ENCODE measurements at places on chromosomes 11 and 22.
A peak's percentile ranks its signal among the peaks of the same experiment; 100 is the strongest.

GRCh38 chr11:20762980-20763379 lies 93.6 kb downstream of the NELL1 start:
- DNase-seq, result no peak

DNA sequence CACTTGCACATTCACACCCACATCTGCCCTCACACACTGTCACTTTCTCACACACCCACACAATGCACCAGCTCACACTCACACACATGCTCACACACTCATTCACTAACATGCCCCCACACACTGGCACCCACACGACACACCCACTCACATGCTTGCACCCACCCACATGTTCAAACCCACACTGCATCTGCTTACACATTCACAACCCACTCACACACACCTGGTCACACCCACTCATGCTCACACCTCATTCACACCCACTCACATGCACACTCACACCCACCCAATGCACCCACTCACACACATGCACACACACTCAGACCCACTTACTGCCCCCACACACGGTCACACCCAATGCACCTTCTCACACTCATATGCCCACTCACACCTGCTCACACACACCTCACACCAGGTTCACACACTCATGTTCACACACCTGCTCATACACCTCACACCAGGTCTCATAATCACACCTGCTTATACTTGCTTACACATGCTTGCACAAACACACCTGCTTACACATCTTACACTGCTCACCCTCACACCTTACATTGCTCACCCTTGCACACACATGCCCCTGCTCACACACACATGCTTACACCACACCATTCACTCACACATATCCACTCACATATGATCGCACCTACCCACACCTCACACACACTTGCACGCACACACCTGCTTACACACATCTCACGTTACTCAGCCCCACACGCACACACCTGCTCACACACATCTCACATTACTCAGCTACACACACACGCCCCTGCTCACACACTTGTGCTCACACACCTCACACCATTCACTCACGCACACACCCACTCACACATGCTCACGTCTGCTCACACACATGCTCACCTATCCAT lies 3.9 kb upstream of the MYBPC3 start:
- no peak for DNase-seq

GRCh38 chr11:19978668-19979518 lies 181.4 kb downstream of the DBX1 start:
- DNase-seq, result no peak

DNA sequence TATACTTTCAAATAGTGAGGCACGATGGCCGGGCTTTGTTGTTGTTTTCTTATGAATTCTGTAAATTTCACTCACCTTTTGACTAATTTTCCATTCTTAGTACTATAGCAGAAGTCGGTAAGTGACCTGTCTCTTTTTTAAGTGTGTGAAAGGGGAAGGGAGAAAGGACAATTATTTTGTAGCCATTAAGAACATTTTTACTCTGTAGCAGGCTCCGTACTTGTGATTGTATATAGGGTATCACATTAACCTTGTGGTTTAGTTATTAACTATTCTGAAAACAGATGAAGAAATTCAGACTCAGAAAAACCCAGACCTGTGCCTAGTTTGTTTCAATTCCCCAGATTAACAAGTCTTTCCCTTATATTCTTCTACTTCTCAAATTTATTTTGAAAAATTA lies 78.7 kb downstream of the CASP12 start:
- no peak for DNase-seq

- no peak for DNase-seq
Observed at GRCh38 chr11:96482193-96482592, 92.4 kb downstream of the JRKL start.

DNA sequence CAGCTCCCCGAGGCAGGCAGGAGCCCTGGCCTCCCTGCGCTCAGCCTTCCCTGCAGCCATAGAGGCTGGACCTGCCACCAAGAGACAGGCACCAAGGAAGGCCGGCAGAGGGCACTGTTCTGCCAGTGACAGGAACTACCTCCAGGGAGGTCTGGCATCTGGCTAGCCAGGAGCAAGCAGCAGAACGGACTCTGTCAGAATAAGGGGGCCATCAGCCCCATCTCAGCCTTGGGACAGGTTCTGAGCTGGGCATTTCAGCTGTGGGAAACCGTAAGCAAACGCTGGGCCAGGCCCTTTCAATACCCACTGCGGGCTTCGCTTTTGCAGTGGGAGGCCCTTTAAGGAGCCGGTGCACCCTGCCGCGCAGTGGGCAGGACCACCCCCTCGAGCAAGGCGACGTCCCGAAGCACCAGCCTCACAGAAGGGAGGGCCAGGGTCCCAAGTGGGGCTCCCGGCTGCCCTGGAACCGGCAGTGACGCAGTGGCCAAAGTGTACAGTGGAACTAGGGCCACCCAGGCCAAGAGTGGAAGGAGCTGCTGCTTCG lies 18.2 kb downstream of the IFT27 start:
- peak; percentile 72 for DNase-seq

DNA sequence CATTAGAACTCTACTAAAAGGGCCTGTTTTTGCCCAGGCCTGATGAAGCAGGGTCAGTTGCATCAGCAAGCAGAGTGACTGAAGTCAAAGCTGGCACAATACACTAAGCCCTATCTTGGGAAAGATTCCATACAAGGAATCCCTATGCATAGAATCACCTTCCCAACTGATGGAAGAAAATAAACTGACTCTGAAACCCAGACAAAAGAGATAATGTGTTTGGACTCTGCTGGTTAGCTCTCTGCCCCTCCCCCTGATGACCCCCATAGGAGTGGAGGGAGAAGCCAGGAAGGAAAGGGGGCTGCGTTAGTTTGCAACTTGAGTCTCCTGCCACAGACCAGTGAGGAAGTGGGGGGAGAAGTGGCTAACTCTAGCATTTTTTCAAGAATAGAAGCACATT lies 32.9 kb downstream of the GALNT18 start:
- DNase-seq, result no peak

Measured in activated gamma-delta T cell treated with Interleukin-2 at 50 U/mL for 16 hours (primary cell).